ENCODE measurements at places on chromosomes 6 and 20.

DNA sequence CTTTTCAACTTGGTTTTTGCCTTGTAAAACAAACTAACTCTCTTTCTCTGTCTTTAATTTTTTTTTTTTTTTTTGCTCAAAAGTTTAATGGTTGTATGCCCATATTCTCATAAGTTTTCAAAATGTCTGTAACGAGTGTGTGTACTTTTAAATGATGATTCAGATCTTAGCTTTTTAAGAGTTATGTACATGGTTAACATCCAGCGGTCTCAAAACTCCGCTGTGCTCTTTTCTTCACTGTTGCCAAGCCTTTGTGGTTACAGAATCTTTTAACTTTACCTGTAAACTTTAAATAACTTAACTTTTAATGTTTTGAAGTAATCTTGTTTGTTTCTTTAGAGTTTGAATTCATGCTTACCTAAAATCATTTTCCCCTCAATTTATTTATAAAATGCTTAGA, 133.0 kb downstream of the SAMD5 start:
- DNase-seq = no peak

DNA sequence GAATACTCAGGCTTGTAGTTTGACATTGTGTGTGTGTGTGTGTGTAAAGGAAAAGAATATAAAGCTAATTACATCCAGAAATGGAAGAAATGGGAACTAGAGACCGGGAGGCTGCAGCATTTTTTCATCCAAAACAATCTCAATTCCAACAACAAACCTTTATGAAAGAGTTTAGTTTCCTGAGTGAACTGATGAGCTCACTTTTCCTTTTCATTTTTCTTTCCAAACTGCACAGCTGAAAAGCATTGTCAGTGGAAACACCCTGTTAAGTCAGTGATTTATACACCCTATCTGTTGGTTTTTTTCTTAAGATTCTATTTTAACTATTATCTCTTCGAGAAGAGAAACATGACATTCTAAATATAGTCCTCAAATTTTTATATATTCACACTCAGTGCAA, 130.9 kb downstream of the RFPL4B start:
- no peak for DNase-seq

GRCh38 chr6:169792306-169793015, 41.0 kb downstream of the ERMARD start:
- no peak for DNase-seq

GRCh38 chr6:99424761-99425646, at the start of gene PNISR:
Gene PNISR (minus strand): TSS chr6:99425308. CDS start chr6:99414659, 10,649 bp downstream.
- DNase-seq = peak; percentile 96

DNA sequence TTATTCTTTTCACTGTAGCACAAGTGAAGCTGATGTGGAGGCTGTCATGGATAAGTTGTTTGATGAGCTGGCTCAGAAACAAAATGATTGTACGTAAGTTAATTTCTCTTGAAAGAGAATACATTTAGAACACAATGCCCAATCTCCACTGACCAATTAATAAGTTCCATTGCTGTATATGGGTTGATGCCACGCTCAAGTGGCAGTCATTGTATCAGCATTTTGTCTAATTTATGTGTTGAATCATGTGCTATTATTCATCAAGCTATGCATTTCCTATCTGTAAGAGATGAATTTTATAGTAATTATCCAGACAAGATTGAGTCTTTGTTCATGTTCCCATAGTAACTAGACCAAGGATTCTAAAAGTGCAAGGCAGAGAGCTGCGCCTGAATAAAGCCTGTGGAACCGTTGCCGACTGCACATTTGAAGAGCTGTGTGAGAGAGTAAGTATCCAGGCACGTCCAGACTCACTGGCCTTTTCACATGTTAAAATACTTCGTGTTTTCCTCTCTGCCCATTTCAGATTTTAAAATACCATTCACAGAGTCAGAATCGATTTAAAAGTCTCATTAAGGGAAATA, 83.8 kb upstream of the FOXO3 start:
- DNase-seq = peak; percentile 5

DNA sequence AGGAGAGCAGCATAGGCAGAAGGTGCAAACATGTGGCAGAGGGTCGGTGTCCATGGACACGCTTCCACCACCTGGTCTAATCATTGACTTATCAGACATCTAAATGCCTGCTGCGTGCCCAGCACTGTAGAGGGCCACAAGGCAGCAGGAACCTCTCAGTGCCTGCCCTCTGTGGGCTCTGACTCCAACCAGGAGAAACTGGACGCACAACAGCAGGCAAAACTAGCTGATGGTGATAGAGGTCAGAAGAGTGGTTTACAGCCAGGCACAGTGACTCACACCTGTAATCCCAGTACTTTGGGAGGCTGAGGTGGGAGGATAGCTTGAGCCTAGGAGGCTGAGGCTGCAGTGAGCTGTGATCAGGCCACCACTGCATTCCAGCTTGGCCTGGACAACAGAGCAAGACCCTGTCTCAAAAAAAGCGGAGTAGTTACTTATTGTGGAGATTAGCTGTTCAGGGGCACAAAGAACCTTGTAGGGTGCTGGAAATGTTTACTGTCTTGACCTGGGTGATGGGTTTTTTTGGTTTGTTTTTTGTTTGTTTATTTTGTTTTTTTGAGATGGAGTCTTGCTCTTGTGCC, 46.5 kb downstream of the PPARD start:
- DNase-seq = no peak

- DNase-seq = peak; percentile 65
Measured at GRCh38 chr6:26126394-26127235, 39.4 kb downstream of the HFE start.

DNA sequence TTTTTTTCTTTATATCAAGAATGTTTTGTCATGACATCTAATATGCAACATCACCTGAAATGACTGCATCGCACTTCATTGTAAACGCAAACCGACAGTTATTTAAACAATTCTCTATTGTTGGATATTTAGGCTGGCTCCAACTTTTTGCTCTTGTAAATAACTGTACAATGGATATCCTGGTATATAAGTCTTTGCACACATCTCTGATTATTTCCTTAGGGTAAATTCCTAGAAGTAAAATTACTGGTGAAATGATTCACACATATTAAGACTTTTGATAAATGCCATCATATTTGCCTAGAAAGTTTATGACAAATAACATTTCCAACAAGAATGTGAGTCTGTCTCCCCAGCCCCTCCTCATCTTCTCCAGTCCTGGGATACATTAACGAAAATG, 154.7 kb downstream of the TFAP2C start:
- DNase-seq = no peak

DNA sequence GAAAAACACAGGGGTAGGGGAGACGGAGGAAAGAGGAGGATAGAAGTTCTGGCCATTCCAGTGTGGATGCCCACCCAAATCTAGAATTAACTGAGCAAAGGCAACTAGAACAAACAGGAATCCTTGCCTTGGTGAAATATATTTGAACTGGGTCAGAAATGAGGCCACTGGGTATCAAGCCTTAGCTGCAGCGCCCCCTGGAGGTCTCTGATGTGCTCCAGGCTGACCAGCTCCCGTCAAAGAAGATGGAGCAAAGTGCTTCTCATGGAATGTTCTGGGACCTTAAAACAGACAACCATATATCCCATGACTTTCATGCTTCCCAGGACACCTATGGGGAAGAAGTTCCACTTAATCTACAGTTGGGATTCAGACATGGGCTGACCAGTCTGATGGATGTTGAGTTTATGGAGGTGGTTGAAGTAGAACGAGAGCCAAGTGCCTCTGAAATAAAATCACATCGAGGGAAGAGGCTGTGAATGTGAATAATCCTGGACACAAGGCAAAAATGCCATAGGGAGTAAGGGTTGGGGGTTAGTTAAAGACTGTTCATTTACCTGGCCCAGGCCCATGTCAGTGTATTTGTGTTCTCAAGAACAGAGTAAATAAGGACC, 50.4 kb downstream of the HLA-DPB1 start:
- DNase-seq = peak; percentile 9

GRCh38 chr20:57968120-57968519, 258.3 kb upstream of the PMEPA1 start:
- no peak for DNase-seq

GRCh38 chr6:29626948-29627754, 5.8 kb downstream of the GABBR1 start:
- DNase-seq = no peak

- DNase-seq = no peak
Measured at GRCh38 chr6:2551705-2552104, 199.0 kb downstream of the MYLK4 start.

DNA sequence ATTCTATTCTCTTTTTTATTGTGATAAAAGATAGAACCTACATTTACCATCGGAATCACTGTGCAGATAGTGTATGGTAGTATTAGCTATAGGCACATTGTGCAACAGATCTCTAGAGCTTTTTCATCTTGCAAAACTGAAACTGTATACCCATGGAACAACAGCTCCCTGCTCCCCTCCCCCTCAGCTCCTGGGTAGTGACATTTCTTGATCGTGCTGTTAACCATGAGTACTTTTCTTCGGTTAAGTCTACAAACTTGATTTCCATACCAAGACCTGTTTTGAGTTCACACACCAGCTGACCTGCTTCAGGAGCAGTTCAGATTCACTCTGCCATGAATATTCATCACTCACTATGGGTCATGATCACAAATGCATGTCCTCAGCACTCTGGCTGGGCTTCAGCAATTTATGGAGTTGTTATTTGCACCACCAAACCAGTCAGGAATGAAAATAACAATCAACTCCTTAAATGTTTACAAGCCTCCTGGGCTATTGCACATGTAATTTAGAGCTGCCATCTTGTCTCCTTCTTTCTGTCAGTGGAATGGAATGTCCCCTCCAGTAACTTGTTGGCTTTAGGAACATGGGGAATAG, 32.8 kb downstream of the PRDM1 start:
- DNase-seq = no peak

DNA sequence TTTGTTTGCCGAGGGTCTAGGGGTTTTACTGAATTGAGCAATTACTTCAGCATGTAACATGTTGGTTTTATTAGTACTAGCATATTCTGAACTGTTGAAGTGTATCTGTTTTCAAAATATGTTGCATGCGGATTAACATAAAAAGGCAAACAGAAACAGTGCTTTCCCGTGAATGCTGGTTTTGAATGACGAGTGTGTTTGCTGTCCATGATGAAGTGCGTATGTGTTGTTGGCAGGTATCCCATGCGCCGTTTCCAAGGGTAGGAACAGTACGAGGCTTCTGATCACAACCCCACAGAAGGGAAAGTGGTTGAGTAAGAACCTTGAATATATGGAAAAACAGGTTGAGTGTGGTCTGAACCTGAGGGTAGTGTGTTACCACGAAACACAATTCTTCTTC, 232.9 kb downstream of the SAMD5 start:
- no peak for DNase-seq

DNA sequence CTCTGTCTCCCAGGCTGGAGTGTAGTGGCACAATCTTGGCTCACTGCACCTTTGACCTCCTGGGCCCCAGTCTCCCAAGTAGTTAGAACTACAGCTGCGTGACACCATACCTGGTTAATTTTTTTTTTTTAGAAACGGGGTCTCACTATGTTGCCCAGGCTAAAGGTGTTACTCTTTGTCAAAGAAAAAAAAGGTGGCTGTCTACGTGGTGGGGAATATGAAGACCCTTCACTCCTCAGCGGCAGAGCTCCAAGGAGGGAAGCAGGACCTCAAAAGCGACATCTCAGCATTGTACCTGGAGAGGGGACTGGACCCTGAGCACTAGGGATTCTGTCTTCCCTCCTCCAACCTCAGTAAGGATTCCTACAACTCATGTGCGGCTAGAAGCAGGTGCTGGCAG, 16.4 kb upstream of the TBC1D22B start:
- no peak for DNase-seq

DNA sequence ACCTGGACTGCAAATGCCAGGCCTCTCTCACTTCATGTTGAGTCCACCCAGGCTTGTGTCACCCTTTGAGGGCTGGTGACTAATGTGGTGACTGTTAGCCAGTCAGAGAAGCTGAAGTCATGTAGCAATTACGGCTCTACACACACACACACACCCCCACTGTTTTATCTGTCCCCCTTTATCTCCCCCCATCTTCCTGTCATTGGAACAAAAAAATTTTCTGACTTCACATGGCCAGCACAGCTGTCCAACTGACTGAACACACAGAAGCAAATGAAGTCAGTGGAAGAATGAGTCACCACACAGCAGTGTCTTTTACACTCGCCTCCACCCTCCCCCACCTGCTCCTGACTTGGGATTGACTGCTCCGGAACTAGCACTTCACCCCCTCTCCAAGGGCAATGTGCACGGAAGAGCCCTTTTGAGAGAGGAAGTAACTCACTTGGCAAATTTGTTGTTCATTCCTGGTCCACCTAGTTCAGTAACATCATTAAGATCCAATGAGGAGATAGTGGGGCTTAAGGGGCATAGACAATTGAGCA, 198.0 kb downstream of the RNF144B start:
- no peak for DNase-seq

DNA sequence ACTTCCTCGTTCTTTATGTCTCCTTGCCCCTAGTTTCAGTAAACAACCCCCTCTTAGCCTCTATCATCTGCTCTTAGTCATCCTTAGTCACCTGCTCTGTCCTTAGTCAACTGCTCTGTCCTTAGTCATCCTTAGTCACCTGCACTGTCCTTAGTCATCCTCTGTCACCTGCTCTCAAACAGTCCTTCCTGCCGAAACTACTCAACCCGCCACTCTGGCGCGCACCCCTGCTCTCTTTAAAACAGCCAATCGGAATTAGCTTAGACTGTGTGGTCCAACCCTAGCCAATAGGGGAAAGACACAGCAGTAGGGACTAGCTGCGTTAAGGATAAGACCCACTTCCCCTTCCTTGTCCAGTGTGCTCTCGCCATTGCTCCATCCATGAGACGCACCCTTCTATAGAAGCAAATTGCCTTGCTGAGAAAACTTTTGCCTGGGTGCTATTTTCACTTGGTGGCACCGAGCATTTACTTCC, 73.9 kb downstream of the BACH2 start:
- DNase-seq = no peak

DNA sequence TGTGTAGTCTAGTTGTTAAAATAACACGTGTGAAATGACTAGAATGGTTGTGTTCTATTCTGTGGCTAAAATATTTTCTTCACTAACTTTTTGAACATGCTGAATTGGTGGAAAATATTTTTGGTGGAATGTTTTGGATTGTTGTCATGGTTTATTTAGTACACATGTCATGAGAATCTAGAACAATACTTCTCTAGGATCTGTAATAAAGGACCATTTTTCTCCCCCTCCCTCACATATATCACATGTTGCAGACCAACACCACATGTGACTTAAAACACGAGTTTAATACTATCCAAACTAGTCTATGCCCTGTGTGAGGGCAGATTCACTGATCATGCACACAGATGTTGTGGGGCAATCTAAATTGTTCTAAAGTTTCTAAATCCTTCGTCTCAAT, 29.2 kb downstream of the FIG4 start:
- DNase-seq = no peak

DNA sequence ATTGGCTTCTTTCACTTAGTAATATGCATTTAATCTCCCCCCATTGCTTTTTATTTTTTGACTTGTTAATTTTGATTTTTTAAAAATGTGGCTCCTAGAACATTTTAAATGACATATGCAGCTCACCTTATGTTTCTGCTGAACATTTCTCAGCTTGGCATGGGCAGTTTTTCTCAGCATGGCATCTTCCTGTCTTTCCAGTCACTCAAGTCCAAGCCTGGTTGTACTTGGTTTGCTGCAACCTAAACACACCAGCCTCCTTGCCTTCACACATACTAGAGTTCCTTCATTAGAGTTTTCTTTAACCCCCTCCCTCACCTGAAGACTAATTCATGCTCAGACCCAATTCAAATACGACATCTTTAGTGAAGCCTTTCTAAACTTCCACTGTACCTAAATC, 86.4 kb downstream of the ZHX3 start:
- DNase-seq = no peak

GRCh38 chr6:167661552-167662044, 165.1 kb upstream of the AFDN start:
- no peak for DNase-seq

Data from NCI-H2081 (cell line).